ENCODE measurements at places on chromosomes 3 and 15. TPM values are rescaled to one million over a fixed set of nuclear protein-coding genes. Genes with fewer than 3 reads are reported as not detected.

DNA sequence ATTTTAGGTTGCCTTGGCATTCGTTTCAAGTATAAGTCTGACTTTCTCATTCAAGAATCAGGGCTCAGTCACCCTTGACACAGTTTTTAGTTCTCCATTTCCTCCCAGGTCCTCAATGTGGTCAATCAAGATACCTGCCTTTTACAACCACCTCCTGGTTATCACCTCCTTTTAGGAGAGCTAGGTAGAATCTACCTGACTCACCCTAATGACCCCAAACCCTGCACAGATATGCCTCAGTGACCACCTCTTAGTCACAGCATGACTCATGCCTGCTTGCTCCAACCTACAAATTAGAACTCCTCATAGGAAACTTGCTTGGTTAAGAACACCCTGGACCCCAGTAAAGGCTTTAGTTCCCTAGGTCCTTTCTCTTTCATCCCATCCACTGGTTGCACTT is 22.5 kb downstream of the DMXL2 start:
- H3K36me3 ChIP-seq = no peaks in the 10 kb centered on the region
- H3K4me3 ChIP-seq = no peak overlapping the region
- no peaks in the 10 kb centered on the region for H3K27me3 ChIP-seq
- H3K27ac ChIP-seq = no peak overlapping the region
- DNase-seq = no peak
- no peaks in the 10 kb centered on the region for H3K4me1 ChIP-seq

NME9 gene
- total RNA-seq = not detected

GRCh38 chr3:152943645-152944044 is 108.7 kb downstream of the P2RY1 start:
- no peaks in the 10 kb centered on the region for H3K36me3 ChIP-seq
- no peaks in the 10 kb centered on the region for H3K27me3 ChIP-seq
- DNase-seq = no peak
- H3K4me1 ChIP-seq = no peaks in the 10 kb centered on the region
- no peak overlapping the region for H3K4me3 ChIP-seq

STRA6 gene
- 0.60 TPM for total RNA-seq

All from left lung (tissue), 14 donors.